Right atrium auricular region (tissue), 2 donors: ENCODE measurements at places on chromosomes 2 and 18. TPM values are rescaled to one million over a fixed set of nuclear protein-coding genes. Genes with fewer than 3 reads are reported as not detected.

The SPATA3 gene
- total RNA-seq = not detected

The TMEM198 gene
- 1.8 TPM for total RNA-seq

GRCh38 chr2:37323781-37324535, 675 bp downstream of the PRKD3 start:
- DNase-seq = no peak

DNA sequence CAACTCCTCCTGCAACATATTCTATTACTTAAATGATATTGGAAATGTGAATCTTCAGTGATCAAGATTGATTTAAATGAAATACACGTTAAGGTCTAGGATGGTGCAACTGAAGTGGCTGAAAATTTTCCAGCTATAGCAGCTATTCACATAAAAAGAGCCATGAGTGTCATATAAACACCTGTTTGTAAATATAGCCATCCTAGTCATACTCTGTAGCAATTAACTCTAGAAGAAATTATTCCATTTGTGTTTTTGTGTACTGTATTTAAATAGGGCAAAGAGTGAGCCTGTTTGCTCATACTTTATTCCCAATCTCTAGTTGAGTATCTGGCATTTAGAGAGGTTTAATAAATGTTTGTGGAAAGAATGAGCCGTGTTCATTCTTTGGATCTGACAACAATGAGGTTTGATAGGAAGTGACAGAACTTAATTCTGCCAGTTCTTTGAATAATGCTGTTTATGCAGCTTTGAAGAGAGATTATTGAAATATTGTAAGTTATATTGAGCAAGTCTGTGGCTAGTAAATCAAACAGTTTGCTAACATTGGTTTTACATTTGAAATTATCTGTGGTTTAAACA, 49.7 kb downstream of the BABAM2 start:
- no peak for DNase-seq

GRCh38 chr2:80028584-80028983, 276.0 kb downstream of the LRRTM1 start:
- no peak for DNase-seq

GRCh38 chr2:121490584-121491133, 40.0 kb upstream of the RNU4ATAC start:
- no peak for DNase-seq

- no peak for DNase-seq
Measured at GRCh38 chr2:31434911-31435310, 20.4 kb upstream of the XDH start.

DNA sequence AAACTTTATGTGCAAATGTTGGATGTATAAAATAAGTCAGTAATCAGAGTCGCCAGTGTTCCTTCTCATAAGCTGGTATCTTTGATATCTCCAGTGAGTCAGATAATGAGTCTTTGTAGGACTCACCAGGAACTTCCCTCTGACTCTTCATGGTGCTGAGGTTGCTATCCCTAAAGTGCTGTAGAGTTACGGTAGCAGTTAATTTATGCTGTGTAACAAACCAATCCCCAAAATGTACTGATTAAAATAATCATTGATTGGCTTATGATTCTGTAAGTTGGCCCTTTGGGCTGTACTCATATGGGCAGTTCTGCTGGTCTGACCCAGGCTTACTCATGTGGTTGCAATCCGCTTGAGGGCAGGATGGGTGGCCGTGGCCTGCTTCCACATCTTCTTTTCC, 43.8 kb downstream of the MAIP1 start:
- DNase-seq = no peak

GRCh38 chr2:127664065-127664894, 11.1 kb downstream of the LIMS2 start:
- no peak for DNase-seq
